ENCODE measurements at places on chromosomes 16 and 17.

DNA sequence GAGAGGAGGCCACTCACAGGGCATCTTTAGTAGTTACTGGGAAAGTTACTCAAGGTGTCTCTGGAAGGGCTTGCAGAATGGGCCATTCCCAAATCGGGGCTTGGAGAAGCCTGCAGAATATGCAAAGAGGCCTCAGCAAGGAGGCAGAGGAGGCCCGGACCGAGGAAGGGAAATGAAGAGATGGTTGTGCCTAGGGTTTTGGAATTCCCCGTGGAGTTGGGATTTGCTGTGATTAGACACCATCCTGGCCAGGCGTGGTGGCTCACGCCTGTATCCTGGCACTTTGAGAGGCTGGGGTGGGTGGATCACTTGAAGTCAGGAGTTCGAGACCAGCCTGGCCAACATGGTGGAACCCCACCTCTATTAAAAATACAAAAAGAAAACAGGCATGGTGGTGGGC is 193.0 kb downstream of the IRF8 start:
- no peak for DNase-seq

GRCh38 chr17:77528516-77529327 is 388.0 kb downstream of the SEC14L1 start:
- DNase-seq, result no peak

DNA sequence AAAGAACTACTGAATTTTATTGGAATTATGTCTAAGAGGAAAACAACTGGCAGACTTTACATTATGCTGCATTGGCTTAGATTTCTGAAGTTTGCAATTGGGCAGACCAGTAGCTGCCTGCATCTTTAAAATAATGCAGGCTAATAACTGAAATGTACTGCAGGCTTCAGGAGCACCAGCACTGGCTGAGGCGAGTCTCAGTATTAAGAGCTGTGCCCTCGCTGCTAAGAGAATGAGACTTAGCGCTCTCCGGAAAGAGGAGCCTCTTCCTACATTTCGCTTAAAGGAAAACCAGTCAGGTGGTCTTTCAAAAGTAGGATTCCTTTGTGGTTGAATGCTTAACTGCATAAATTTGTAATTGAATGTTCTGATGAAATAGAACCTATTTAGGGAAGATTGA is 885 bp downstream of the CNTNAP4 start:
- DNase-seq, result no peak

- DNase-seq, result no peak
Observed at GRCh38 chr17:46733837-46734475, 84.5 kb downstream of the WNT3 start.

- no peak for DNase-seq
Observed at GRCh38 chr17:4642286-4642685, 808 bp upstream of the ALOX15 start.

- no peak for DNase-seq
Observed at GRCh38 chr17:57966246-57966645, 11.0 kb upstream of the CUEDC1 start.

- no peak for DNase-seq
Observed at GRCh38 chr16:62665269-62665668, 629.0 kb upstream of the CDH8 start.

DNA sequence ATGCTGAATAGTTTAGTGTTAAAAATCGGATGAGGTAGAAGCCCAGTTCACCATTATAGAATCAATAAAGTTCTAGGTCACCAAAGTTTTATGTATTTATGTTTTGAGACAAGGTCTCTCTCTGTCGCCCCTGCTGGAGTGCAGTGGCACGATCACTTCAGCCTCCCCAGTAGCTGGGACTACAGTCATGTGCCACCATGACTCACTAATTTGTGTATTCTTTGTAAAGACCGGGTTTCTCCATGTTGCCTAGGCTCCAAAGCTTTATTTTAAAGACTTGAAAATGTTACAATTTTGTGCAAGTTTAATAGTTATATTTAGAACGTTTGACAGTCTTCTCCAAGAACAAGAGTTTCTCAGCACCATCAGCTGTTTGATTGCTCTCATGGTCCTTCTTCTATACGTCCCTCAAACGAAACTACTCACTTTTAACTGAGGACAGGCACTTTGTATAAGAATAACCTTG is 32.1 kb downstream of the NDE1 start:
- peak; percentile 49 for DNase-seq

- no peak for DNase-seq
Observed at GRCh38 chr16:53864819-53865493, 161.0 kb downstream of the FTO start.

DNA sequence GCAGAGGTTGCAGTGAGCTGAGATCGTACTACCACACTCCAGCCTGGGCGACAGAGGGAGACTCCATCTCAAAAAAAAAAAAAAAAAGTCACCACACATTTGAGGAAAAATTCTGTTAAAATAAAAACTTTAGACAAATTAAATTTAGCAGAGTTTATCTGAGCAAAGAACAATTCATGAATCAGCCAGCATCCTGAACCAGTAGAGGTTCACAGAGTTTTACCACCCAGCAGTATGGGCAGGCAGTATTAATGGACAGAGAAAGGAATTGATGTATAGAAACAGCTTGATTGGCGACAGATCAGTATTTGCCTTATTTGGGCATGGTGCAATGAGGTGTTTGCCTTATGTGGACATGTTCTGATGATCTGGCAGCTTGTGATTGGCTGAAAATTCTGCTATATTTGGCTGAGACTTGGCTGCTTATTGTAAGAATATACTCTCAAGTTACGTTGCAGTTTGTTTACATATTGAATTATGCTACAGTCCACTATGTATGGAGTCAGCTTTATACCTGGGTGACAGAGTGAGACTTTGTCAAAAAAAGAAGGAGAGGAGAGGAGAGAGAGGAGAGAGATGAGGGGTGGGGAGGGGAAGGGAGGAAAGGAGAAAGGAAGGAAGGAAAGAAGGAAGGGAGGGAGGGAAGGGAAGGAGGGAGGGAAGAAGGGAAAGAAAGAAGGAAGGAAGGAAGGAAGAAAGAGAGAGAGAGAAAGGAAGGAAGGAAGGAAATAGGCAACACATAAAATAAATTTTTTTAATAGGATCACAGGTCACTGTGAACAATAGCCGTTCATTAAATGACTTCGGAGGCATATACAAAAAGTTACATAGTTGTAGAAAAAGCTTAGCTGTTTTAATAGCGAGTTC is 14.6 kb downstream of the ABCC3 start:
- DNase-seq, result no peak

DNA sequence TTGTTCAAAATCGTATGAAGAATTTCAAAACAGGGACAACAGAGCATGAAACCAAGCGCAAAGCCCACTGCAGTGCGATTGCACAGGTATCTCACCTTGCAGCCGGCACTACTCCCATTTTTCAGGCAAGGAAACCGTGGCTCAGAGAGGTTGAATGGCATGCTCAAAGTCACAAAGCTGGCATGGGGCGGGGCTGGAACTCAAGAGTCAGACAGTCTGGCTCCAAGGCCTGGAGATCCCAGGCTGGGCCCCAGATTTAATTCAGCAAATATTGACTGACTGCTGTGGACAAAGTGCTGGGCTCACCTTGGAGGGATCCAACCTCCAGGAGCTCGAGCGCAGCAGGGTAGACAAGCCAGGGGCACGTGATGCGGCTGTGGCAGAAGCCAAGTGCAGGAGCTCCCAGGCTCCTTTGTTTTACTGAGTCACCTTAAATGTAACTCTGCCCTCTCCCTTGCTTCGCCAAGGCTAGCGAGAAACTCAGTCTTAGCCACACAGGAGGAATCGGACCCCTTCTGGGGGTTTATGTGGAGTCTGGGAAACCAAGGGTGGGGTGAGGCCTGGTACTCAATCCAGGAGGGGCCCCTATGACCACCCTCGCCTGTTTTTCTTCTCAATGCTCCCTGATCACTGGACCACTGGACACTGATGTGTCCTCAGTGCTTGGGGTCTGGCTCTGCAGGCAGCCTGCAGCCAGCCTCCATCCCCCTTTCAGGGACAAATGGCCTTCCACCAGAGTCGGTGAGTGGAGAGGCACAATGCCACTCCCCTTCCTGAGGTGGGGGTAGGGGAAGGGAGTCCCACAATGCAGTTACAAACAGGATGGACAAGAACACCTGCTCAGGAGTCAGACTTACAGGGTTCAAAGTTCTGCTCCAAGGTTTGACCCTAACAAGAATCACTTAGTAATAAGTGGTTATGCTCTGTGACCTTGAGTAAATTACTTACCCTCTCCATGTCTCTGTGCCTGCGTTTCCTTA is 3.9 kb upstream of the SPATA20 start:
- no peak for DNase-seq

DNA sequence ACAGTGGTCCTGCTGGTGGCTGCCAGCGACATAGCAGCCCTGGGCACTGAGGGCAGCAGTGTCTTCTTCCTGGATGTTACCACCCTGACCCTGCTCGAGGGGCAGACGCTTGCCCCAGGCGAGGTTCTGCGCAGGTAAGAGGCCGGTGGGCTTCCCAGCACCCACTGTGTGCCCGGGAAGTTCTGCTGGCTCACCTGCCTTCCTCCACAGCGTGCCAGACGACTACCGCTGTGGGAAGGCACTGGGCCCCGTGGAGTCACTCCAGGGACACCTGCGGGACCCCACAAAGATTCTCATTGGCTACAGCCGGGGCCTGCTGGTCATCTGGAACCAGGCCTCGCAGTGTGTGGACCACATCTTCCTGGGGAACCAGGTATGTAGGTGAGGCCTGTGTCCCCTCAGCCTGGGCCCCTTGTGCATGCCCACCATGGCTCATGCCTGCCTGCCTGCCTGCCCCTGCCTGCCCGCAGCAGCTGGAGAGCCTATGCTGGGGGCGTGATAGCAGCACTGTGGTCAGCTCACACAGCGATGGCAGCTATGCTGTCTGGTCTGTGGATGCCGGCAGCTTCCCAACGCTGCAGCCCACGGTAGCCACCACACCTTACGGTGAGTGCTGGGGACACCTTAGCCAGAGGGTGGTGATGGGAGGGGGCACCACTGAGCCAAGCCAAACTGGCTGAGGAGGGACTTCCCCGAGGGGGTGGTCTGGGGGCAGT is 8.5 kb downstream of the LLGL1 start:
- DNase-seq, result no peak

GRCh38 chr16:89821438-89822187 is 5.2 kb upstream of the FANCA start:
- peak; percentile 63 for DNase-seq

DNA sequence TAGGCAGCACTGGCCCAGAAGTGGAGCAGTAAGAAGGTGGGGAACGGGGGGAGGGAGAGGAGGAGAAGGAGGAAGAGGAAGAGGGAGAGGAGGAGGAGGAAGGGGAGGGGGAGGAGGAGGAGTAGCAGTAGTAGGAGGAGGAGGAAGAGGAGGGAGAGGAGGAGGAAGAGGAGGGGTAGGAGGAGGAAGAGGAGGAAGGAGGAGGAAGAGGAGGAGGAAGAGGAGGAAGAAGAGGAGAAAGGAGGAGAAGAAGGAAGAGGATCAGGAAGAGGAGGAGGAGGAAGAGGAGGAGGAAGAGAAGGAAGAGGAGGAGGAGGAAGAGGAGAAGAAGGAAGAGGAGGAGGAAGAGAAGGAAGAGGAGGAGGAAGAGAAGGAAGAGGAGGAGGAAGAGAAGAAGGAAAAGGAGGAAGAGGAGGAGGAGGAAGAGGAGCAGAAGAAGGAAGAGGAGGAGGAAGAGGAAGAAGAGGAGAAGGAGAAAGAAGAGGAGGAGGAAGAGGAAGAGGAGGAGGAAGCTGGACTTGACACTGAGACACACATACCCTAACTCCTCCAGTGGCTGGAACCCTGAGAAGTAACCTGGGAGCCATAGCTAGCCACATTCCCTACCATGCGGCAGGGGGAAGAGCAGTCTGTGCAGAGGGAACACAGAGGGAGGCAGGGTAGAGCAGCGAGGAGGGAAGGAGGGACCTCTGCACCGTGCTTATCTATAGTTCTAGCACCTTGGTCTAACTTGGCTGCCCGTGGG is 35.8 kb downstream of the LRRC75A start:
- no peak for DNase-seq
